ENCODE measurements at places on chromosomes 7 and 10.

DNA sequence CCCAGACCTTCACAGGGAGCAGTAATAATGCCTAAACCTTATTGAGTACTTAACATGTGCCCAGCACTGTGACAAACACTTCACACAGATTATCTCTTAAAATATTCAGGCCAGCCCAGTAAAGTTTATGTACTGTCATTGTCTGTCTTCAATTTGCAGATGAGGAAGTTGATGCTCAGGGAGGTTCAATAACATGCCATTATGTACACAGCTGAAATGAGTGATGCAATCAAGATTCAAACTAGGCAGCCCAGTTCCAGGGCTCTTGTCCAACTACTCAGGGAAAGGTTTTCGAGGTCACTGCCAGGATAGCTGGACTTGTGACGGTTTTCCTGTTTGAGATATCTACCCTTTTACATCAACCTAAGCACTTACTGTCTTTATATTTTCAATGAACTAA is 56.1 kb downstream of the AUTS2 start:
- no peak for DNase-seq

DNA sequence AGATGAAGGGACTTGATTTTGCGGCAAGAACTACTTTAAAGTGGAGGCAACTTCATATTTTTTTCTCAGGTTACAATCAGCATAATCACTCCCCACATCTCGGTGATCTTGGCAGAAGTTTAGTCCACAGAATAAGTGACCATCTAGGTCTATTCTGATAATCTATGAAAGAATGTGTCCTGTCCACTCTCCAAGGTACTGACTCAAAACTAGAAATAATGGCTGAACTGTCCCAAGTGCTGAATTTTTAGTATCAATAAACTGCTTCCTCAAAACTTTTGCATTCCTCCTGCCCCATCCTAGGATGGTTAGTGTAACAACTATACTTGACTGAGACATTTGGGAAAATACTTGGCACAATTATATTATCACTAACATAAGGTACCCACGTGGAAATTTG is 10.9 kb upstream of the CHRM2 start:
- no peak for DNase-seq

DNA sequence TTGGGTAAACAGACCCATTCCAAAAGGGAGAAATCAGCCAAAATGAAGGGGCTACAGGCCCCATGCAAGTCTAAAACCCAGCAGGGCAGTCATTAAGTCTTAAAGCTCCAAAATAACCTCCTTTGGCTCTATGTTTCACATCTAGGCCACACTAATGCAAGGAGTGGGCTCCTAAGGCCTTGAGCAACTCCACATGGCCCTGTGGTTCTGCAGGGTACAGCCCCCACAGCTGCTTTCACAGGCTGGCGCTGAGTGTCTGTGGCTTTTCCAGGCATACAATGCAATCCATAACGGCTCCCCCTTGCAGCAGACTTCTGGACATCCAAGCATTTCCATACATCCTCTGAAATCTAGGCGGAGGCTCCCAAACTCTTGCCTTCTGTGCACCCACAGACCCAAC is 9.0 kb downstream of the TMEM243 start:
- no peak for DNase-seq

DNA sequence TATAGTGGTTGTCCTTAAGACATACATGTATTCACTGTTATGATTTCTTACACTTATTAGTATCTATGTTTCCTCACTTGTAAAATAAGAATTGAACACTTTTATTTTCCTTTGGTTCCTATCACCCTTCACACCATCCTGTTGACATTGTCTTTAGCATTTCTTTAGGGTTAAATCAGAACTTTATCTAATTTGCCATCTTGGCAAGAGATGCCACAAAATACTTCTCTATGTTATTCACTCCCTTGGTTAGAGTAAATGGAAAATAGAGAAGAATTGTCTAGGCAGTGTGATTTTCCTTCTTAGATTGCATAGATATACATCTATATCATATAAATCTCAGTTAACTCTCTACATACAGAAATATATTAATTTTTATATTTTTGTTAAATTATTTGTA is 204.7 kb downstream of the SEMA3D start:
- no peak for DNase-seq

DNA sequence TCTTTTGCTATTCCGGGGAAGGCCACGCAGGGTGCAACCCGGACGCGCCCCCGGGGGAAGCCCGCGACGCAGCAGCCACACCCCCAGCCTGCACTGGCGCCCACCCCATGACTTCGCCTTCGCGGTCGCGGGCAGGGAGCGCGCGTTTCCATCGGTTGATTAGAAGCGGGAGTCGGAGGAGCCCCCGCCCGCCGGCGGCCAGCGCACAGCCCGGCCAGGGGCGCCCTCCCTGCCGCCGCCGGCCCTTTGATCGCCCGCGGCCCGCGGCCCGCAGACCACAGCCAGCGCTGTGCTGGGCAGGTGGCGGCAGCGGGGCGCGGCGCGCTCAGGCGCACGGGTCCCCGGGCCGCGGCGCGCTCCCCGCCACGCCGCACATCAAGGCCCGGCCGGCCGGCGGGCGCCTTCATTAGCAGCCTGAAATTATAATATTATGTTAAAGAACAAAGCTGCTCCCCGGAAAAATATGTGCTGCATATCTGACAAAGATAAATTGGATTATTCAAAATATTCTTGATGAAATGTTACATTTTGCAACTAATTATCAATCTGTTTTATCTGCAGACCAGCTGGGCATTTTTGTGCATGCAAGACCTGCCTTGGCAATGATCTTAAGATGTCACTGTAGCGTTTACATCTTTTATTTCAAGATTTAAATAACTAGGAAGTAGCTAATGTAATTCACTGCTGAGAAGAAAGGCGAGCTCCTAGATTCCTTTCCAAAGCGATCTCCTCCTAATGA is 160.7 kb upstream of the MKI67 start:
- no peak for DNase-seq
